ENCODE measurements at places on chromosomes 11 and 22.

- peak; percentile 23 for DNase-seq
Observed at GRCh38 chr22:32926600-32926999, 125.1 kb downstream of the TIMP3 start.

DNA sequence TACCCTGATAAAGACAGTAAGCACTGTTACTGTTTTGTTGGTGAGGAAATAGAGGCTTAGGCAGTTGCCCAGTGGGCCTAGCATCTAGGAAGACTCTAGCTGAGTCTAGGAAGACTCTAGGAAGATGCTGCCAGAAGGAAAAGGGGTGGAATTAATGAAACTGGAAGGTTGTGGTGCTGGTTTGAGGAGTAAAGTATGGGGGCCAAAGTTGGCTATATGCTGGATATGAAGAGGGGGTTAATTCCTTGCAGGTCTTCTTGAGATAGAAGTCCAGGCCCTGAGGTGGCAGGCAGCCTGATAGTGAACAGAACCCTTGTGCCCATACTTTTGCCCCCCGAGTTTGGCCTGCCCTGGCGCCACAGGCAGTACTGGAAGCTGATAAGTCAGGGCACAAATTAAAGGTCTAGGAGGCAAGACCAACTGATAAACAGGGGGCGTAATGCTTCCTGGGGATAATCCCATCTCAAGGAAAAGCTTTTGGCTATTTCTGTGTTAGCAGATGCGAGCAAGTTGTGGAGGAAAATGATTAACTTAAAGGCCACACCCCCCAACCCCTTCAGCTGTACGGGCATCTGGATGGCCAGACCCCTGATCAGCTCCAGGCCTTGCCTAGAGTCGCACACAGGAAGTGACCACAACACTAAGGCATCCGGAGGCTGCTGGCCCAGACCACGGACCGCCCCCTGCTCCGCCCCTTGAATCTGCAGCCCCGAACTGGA lies 3.1 kb downstream of the ILK start:
- DNase-seq = peak; percentile 75

- DNase-seq = no peak
Observed at GRCh38 chr22:27133681-27134314, 476.4 kb downstream of the MIAT start.

- no peak for DNase-seq
Observed at GRCh38 chr11:45265969-45266675, 20.0 kb downstream of the SYT13 start.

DNA sequence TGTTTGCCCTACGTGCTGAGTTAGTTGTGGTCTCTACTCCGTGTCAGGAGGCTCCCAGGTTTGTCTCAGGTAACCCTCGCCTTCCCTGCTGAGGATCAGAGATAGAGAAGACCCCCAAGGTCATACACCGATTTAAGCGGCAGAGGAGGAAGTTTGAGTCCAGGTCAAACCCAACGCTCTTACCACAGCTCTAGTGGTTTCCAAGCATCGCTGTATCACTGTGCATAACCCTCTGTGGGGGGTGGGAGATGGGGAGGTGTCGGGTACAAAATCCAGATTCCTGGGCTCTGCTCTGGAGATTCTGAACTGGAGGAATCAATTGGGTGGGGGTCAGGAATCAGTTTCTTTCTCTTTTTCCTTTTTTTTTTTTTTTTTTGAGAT lies 627 bp downstream of the DNAJC4 start:
- no peak for DNase-seq

DNA sequence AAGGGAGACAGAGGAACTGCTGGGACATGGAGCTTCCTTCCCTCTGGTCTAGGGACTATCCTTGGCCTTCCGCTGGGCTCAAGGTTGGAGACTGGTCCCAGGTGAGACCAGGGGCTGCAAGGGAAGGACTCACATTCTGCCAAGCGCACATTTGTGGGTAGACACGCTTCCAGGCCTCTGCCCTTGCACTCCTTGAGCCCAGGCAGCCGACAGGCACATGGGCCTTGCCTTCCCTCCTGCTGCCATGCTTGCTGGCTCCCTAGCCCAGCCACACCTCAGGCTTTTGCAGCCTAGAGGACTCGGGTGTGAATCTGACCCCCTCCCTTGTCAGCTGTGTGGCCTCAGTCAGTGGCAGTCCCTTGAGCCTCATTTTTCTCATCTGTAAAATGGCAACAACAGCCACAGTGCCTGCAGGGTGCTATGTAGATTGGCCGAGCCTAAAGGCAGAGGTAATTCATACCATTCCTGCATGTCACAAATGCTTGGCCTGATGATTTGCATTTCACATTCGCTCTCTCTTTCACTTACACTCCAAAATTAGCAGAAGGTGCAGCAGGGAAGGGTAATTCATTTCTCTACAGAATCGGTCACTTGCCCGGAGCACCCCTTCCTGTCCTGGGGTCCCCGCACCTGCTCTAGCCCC lies 57.6 kb upstream of the NECTIN1 start:
- no peak for DNase-seq

DNA sequence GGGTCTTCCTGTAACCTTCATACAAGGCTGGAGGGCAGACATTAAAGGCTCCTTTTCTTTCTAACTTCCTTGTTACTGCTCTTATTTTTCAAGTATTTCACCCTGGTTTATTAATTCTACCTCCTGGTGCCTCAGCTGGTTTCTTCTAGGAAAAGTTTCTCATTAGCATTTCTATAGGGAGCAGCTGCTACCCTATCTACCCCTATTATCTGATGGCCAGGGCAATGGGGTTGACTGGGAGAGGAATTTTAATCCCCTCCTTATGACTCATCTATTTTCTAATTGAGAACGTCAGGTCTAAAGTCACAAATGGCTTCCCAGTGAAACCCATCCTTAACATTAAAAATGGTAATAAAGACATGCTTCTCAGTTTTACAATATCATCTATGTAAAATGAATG lies 5.0 kb downstream of the MAP6 start:
- DNase-seq = no peak

- no peak for DNase-seq
Observed at GRCh38 chr11:15594607-15595006, 479.9 kb downstream of the INSC start.

Measured in stimulated activated CD4-positive, alpha-beta T cell treated with anti-CD3 and anti-CD28 coated beads, Interleukin-15, amount 100 ng/mL, for 24 hours (primary cell).